ENCODE measurements at places on chromosomes 13 and 19. TPM values are rescaled to one million over a fixed set of nuclear protein-coding genes. Genes with fewer than 3 reads are reported as not detected.

DNA sequence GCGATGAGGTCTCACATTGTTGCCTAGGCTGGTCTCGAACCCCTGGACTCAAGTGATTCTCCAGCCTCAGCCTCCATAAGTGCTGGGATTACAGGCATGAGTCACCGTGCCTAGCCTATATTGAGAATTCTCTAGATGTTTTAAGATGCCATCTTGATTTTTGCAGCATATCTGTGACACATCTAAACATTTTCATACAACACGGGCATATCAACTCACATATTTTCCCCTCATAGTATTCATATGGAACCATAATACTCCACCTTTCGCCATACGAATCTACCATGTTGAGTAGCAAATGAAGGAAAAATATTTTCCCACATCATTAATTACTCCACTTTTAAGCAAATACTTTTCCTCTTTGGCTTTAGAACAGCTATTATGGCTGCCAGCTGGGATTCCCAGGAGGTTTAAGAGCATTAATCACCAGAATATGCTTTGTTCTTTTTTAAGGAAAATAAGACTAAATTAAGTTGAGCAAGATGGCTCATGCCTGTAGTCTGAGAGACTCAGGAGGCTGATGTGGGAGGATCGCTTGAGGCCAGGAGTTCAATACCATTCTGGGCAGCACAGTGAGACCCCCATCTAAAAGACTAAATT, 56.9 kb upstream of the GTF2F2 start:
- DNase-seq, result no peak

DNA sequence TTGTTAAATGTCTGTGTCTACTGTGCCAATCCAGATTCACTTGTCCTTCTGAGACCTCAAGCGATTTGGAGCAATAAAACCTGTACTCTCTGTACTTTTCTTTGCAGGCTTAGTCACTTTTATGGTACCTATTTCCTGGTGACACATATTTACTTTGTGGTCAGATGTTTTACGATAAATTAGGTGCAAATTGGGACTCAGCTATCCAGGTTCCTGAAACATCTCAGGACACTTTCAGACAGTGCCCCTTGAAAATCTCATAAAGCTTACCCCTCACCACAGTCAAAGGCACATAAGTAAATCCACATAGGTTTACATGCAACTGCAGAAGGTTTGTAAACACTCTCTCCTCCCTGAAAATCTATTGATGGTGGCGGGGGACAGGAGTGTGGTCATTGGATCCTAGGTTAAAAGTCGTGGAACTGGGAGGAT, 438.8 kb downstream of the EFNB2 start:
- DNase-seq, result no peak

DNA sequence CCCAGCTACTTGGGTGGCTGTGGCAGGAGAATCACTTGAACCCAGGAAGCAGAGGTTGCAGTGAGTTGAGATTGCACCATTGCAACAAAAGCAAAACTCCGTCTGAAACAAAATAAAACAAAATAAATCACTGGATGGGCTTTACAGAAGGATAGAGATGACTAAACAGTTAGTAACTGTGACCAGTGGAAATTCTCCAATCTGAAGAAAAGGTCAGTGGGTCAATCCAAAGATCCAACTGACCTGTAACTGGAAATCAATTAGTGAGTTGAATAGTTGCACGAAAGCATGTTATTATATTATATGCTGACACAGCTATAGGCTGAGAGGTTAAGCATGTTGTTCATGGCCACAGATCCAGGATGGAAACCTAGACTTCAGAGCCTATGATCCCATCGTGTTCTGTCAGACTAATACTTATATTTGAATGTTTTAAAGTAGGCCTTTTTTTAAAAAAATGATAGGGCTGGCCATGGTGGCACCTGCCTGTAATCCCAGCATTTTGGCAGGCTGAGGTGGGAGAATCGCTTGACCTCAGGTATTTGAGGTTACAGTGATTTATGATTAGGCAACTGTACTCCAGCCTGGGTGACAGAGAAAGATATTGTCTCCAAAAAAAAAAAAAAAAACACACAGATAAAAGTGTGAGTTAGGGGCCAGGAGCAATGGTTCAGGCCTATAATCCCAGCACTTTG, 1.4 kb downstream of the ECH1 start:
- DNase-seq, result no peak

- DNase-seq, result peak; percentile 86
Measured at GRCh38 chr19:13978351-13979243, 26.3 kb downstream of the DCAF15 start.

DNA sequence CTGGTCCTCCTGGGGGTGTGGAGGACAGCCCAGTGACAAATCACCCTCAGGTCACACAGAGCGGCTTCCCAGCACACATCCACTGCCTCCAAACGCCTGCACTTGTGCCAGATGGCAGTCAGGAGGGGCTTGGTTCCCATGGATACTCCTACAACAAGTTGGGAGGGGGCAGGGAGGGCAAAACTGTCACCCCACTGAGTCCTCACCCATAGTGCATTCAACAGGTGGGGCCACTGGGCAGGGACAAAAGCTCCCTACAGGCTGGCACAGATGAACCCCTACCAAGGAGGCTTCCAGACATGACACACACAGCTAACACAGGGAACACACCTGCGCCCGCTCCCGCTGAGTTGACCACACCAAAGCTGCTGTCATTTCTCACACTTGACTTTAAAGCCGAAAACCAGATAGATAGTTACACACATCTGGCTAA, 120.5 kb downstream of the STK24 start:
- no peak for DNase-seq

- no peak for DNase-seq
Measured at GRCh38 chr19:32642771-32643170, 32.2 kb downstream of the ANKRD27 start.

- no peak for DNase-seq
Measured at GRCh38 chr13:78323848-78324247, 279.5 kb downstream of the POU4F1 start.

DNA sequence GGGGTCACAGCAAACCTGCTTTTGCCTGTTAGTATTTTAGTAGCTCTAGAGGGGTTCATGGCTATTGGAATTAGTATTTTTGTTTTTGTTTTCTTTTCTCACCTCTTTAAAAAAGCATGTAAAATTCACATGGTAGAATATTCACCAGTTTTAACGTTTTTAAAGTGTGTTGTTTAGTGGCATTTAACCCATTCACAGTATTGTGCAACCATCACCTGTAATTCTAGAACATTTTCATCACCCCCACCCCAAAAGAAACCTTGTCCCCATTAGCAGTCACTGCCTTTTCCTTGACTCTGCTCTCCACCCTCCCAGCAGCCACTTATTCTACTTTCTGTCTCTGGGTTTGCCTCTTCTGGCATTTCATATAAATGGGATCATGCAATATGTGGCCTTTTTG, 39.8 kb downstream of the GATAD2A start:
- DNase-seq, result no peak

DNA sequence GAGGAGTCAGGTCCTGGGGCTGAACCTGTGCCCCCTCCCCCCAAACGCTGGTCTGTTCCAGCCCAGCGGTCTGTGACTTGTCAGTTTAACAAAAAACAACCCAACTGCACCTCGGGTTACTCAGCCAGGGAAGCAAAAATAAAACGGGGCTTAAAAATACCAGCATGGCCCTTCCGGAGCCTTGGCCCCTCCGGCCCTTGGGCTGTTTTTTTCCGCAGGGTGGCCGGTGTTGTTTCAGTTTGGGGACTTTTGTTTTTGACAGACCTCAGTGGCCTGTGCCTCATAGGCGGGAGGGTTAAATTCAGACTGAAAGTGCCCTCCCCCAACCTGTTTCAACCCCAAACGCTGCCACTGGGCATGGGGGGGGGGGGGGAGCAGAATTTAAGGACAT, 4.0 kb downstream of the TCF3 start:
- DNase-seq, result no peak

- DNase-seq, result no peak
Measured at GRCh38 chr19:32068793-32069192, 276.6 kb upstream of the ZNF507 start.

DNA sequence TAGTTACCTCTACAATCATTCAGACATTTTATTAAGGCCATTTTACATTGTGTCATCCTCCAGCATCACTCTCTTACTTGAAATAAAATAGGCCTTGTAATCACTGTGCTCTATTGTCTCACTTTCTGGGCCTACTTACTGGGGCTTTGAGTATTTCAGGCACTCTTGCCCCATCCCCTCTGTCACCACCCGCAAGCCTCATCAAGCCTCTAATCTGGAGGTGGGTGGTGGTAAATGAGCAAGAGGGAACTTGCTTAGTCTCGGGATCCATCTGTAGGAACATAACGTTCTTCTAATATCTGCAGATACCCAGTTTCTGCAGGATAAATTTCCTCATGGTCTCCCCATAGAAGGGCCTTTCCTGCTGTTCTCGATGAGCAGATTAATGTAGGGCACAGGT, 19.4 kb upstream of the GPR18 start:
- DNase-seq, result no peak

DNA sequence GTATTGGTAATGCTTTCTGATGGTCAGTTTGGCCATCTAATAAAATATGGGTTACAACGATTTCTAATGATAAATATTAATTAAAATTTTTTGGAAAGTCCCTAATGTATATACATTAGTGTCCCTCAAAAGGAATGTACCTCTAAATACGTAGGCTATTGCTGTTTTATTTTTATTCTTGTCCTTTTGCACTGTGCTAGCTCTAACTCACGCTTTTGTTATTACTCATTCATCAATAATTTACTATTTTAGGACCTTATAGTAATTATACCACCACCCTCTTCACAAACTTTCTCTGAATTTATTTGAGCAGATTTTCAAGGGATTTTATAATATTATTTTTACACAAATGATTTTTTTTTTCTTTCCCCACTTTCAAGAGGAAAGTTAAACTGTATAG, 795.9 kb upstream of the PCDH9 start:
- no peak for DNase-seq

DNA sequence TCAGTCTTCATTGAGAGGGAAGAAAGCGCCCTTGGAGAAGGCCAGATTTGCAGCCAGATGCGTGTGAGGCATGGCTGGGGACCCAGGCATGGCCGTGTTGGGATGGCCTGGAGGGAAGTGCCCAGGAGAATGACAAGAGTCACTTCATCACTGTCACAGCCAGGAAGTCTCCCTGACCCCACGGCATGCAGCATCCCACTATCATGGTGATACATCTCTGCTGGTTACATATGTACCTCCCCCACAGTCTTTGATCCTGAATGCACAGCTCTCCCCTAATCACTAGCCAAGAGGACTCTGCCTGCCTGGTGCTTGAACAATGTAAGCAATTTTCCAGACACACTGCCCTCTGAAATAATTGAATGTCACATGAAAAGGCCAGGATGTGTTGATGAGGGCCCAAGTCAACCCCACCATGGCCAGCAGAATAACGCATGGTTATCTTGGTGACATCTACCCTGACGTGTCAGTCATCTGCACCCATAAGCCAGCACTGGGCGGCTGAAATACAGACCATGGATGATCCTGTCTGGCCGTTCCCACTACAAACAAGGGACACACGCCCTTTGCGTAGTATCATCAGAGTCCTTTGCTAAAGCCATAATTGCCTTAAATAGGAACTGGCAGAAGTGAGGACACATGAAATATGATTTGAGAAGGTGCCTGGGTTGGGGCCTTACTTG, 149.7 kb upstream of the SPACA7 start:
- no peak for DNase-seq

DNA sequence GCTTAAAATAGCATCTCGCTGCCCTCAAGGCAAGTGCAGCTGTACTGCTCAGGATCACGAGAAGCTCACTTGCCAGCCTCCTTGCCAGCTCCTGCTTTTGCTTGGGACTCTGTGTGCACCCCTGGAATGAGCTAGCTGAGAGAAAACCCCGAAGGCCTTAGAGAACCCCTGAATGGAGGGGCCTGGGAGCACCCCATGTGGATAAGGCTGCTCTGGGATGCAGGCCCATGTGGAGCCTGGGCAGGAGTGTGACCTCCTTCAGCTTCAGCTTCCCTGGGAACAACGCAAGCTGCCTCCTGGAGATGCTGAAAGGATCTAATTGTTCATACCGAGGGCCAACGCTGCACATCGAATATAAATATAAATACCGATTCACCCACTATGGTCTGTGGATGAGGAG, 109.2 kb downstream of the HSPH1 start:
- no peak for DNase-seq

DNA sequence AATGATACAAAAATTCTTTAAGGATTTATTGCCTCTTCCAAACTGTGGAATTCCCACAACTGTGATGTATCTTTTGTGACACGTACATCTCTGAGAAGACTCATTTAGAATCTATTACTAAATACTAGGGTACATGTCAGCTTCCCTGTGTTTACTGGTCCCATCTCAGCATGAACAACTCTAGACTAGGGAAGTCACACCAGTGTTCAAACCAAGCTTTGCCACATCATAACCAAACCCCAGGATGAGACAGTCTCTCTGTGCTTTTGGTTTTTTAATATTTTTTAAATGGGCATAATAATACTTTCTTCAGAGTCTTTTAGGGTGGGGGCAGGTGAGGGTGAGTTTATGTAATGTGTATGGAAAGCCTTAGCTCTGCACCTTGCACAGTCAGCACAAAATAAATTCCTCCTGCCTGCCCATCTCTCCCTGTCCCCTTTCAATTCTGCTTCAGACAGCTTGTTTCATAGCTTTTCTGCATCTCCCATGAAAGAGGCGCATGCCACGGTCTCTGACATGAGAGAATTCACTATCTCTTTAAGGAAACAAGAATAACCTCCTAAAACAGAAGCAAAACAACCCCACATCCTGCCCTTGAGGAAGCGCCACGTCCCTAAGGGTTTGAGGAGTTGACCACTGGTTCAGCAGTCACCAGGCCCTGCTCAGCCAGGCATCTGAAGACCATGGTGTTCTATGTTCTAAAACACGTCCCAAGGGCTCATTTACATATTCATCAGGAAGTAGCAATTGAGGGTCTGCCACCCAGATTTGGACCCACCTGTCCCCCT, 174.5 kb downstream of the USP12 start:
- DNase-seq, result no peak

DNA sequence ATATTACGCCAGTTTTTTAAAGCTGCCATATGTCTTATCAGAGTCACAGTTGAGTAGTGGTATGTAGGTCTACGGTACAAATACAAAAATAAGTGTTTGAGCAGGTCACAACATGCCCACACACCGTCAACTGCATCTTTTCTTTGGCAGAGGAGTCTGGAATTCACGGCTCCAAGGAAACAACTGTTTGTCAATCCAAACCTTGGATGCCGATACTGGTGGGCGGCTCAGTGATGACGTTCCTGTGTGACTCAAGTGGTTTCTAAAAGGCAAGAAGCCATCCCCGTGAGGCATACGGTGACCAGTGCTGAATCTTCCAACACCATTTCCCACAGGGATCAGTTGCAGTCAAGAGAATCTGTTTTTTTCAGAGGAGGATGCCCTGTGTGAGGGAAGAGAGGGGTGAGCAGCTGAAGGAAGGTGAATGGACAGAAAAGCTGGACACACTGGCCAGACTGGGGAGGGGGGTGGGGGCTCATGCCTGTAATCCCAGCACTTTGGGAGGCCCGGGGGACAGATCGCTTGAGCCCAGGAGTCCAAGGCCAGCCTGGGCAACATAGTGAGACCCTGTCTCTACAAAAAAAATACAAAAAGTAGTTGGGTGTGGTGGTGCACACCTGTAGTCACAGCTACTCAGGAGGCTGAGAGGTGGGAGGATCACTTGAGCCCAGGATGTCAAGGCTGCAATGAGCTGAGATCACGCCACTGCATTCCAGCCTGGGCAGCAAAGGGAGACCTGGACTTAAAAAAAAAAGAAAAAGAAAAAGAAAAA, 22.8 kb upstream of the CEBPG start:
- no peak for DNase-seq

Gene GPR4
- total RNA-seq, result 2.4 TPM

Gene SMG9
- 24.2 TPM for total RNA-seq

Gene EDNRB
- 3.1 TPM for total RNA-seq

Gene MADCAM1
- total RNA-seq, result 0.90 TPM

Gene SLC25A30
- total RNA-seq, result 10.7 TPM

Gene MYH14
- 10.2 TPM for total RNA-seq

Gene SIGLECL1
- total RNA-seq, result not detected

Gene NDUFS7
- 74.1 TPM for total RNA-seq

Gene PDE4C
- 1.1 TPM for total RNA-seq

Gene ZNF888
- 6.4 TPM for total RNA-seq

Gene SCEL
- not detected for total RNA-seq
